ENCODE measurements at places on chromosomes 16 and 17.
A peak's percentile ranks its signal among the peaks of the same experiment; 100 is the strongest.

GRCh38 chr16:74560912-74561311 is 46.0 kb downstream of the GLG1 start:
- no peak for ATAC-seq

- no peak for ATAC-seq
Observed at GRCh38 chr17:80827646-80828643, 163.7 kb upstream of the CHMP6 start.

- ATAC-seq = no peak
Observed at GRCh38 chr17:4887581-4887980, 11.8 kb upstream of the C17orf107 start.

DNA sequence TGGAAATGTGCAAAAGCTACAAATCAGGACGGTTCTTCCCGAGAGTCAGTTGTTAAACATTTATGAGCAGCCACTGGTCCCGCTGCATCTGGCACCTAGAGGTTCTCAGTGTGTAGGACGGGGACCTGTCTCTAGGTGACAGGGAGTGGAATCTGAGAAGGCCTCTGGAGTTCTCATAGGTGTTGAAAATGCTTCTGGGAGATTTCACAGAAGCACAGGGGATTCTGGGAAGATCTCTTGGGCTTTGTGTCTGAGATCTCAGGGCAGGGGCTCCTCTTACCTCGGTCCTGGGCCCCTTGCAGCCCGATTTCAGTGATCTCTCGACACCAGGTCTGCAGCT is 8.9 kb downstream of the ALOX15 start:
- ATAC-seq = no peak

- ATAC-seq = no peak
Observed at GRCh38 chr17:43468691-43469139, 15.1 kb upstream of the DHX8 start.

DNA sequence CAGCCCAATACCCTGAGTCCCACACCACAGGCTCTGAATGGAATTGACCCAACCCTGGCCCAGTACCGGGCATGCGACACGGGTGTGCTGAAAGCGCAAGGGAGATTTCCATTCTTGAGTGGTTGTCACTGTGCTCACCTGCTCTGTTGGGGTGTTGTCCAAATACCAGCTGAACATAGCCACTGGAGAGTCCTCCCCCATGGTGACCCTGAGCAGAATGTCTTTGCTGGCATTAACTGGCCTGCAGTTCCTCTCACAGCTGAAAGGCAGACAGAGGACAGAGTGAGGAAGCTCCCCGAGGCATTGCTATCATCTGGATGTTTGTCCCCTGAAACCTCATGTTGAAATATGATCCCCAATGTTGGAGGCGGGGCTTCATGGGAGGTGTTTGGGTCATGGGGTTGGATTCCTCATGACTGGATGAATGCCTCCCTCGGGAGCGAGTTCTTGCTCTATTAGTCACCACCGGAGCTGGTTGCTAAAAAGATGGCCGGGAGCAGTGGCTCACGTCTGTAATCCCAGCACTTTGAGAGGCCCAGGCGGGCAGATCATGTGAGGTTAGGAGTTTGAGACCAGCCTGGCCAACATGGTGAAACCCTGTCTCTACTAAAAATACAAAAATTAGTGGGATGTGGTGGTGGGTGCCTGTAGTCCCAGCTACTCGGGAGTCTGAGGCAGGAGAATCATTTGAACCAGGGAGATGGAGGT is 57.3 kb upstream of the BCO1 start:
- ATAC-seq = no peak

DNA sequence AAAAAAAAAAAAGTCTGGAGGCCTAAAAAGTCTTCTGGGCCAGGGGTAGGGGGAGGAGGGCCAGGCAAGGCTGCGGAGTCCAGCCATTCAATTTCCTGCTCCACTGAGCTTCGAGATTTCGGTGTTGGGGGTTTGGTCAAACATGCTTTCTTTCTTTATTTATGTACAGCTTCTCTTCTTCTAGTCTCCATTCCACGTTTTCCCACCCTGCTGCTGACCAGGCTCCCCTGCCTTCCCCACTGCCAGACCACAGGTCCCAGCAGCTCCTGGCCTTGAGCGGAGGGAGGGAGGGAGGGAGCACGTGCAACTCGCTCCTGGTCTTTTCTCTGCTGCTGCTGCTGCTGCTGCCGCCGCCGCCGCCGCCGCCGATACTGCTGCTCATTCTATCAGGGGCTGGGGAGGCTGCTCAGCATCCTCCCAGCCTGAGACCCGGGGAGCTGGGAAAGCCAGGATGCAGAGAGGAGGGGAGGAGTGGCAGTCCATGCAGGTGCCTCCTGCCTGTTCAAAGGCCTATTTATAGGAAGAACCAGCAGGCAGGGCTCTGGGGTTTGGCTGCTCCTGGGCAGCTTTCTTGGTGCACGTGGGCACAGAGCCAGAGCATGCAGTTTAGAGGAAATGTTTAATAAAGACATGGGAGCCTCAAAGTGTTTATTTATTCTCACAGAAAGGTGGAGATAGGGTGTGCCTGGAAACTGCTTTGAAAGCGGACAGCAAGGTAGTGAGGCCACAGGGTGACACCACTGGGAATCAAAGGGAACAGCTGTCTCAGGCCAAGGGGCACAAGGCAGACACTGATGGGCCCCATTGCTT is 23.4 kb upstream of the ZFHX3 start:
- no peak for ATAC-seq

DNA sequence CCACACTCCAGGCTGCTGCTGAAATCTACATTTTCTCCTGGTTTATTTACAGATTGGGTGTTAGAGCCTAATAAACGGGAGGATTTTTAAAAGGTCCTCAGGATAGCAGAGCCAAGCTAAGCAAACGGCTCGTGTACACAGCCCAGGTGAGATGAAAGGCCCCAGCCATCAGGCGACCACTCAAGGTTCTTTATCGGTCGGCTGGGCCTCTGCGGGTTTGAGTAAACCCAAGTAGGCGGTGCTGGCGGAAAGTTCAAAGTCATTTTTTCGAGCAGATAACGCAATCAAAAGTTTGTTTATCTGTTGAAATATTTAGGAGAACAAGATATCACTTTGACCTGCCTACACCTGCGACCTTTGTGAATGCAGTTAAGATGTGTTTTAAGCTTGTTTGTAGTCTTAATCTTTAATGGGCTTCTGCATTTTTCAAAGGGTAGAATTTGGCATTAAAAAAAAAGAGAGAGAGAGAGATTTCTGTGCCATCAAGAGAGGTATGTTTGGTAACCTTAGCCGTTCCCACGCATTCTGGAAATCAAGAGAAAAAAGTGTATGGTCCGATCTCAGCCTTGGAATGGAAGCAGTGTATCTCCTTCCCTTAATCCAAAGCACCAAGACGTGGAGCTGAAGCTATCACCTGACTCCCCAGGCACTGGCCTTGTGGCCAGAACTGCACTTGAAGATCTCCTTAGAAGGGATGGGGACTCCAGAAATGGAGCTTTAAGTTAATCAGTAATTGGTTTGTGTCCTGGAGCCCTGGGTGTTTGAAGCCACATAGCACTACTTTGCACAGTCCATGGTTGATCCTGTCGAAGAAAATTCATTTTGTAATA is 301.7 kb upstream of the IRX5 start:
- ATAC-seq = no peak

GRCh38 chr16:51939378-51939871 is 607.5 kb downstream of the TOX3 start:
- no peak for ATAC-seq

DNA sequence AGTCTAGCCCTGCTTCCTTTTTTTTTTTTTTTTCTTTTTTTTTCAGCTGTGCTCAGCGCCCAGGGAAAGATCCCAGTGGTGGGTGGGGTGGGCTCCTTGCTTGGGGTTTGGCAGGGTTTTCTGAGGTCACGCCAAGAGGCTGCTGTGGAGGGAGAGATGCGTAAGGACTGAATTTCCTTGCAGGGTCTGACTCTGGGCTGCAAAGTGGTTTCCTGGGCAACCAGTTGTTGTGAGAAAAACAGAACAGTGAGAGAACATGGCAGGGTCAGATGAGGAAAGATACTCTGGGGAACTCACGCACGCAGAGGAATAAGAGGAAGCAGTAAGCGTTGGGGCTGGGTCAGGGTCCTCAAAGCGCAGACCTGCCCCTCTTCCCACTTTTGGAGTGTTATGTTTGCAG is 119.5 kb downstream of the IRF8 start:
- peak; percentile 77 for ATAC-seq

- peak; percentile 34 for ATAC-seq
Observed at GRCh38 chr17:68961214-68961882, 6.2 kb upstream of the ABCA8 start.

DNA sequence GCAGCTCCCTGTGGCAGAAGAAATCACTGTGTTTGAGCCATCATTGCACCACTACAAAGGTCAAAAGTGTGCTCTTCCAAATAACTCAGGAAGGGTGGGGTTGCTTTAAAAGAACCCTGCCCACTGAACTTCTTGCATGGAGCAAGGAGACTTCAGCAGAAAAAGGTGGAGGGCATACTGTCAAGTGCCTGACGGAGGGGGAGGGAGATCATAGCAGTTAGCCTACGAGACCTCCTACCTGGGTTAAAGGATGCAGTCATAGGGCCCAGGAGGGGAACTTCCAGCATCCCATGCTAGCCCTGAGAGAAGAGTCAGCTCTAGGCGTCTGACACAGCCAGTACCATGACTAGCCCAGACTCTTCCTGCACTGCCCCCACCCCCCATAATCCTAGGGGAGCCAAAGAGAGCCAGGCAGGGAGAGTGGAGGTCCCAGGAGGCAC is 45.3 kb upstream of the MSI2 start:
- no peak for ATAC-seq
